Stomach (tissue), 19 donors: ENCODE measurements at places on chromosomes 16 and 17.

GRCh38 chr16:28859326-28859725, 4.3 kb upstream of the SH2B1 start:
- DNase-seq: no peak

DNA sequence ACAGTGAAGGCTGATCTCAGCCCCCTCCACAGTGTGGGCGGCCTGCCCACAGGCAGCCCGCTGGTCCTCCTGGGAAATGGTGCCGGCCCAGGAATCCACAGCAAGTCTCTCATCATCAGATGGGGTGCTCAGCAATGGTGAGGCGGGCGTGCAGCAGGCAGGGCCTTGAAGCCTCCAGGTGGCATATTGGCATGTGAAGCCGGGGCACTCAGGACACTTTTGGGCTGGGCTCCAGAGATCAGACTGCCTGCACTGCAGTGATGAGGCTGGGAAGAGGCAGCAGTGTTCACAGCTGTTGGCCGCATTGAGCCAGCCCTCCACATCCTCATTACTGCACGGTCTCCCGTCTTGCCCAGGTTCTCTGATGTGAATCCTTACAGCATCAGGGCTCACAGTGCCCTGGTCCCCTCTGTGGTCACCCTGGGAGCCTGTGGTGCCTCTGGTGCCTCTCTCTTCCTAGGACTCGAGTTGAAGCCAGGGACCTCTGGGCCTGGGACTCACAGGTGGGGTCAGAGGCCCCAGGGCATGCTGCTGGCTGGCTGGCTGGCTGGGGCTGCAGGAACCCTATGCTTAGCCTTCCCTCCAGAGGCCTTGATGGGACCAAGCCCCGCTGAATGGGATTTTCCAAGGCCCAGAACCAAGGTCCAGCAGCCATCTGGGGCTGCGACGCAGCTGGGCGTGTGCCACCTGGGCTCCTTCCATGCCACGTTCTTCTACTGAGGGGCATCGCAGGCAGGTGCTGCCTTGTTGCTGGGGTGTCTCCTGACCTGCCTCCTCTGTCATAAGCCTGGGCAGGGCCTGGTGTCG, 48.6 kb downstream of the TNFRSF13B start:
- DNase-seq: no peak

GRCh38 chr17:14755002-14755401, 454.1 kb downstream of the HS3ST3B1 start:
- no peak for DNase-seq

GRCh38 chr17:66810951-66811682, 23.8 kb upstream of the CACNG5 start:
- no peak for DNase-seq

- DNase-seq: no peak
Measured at GRCh38 chr17:11035681-11036080, 197.8 kb upstream of the PIRT start.

- no peak for DNase-seq
Measured at GRCh38 chr17:79146562-79146961, 71.9 kb downstream of the ENGASE start.

DNA sequence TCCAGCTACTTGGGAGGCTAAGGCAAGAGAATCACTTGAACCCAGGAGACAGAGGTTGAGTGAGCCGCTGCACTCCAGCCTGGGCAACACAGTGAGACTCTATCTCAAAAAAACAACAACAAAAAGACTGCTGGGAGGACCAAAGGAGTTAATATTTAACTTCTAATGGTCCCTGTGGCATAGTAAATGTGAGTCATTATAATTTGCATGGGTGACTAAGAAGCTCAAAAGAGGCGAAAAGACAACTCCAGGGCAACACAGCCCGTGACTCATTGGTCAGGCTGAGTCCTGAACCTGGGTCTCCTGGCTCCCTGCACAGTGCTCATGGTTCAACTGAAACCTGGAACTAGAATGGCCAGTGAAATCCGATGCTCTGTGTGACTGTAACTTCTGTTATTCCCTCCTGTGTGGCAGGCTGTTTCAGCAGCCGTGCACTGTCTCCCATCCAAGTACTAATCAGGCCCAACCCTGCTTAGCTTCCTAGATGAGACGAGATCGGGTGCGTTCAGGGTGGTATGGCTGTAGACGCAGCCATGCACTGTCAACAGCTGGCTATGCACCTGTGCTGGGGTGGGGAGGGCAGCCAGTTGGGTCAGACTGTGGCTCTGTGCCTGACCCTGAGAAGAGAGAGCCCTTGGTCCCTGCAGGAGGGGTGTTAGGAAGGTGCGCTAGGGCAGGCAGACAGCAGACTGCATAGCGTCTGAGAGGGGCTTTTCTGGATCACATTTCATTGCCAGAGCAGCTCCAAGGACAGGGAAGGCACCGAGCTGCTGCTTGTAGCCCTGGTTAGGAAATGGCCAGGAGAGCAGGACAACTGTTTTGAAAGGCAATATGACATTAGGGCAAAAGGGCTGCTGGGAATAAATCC, 14.5 kb upstream of the GPRC5C start:
- DNase-seq: peak; percentile 59

GRCh38 chr17:61728297-61728836, 135.0 kb downstream of the BRIP1 start:
- DNase-seq: no peak

DNA sequence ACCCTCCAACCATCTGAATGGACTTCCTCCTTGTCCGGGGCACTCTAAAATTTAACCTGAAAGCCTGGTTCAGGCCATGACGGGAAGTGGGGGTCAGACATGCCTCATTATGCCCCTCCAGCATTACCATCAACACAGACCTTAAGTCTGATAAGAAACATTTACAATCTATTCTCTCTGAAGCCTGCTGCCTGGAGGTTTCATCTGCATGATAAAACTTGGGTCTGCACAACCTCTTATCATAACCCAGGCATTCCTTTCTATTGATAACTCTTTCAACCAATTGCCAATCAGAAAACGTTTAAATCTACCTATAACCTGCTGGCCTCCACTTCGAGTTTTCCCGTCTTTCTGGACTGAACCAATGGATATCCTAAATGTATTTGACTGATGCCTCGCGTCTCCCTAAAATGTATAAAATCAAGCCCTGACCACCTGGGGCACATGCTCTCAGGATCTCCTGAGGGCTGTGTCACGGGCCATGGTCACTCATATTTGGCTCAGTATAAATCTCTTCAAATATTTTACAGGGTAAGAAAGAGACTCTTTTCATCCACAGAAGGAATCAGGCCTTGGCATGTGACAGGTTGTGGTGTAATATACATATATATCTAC, 45.6 kb downstream of the LYRM1 start:
- DNase-seq: no peak

DNA sequence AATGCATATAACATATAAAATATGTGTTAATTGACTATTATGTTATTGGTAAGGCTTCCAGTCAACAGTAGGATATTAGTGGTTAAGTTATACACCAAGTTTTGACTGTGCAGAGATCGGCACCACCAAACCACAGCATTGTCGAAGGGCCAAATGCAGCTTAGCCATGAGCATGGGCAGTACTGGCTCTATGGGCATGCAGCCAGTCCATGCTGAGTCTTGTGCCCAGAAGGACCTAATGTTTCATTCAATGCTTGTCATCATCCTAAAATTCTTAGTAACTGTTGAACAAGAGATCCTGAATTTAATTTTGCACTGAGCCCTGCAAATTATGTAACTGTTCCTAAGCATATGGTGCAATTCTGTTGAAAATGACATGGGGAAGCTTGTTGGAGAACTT, 233.4 kb upstream of the HS3ST3A1 start:
- DNase-seq: no peak

DNA sequence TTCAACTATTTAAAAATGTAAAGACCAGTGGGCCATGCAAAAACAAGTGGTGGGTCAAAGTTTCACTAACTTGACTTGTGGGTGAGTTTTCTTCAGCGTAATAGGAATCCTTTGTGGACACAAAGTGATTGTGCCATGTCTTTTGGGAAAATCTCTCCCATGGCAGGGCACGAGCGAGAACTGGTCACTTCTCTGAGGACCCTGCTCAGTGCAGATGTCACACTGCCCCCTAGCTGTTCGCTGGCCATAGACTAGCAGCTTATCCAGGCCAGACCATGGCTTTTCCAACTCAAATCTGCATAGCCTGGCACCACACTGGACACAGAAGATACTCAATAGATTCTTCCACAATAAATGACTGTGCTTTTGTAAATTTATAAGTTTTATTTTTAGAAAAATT, 306.0 kb upstream of the CCL2 start:
- no peak for DNase-seq

DNA sequence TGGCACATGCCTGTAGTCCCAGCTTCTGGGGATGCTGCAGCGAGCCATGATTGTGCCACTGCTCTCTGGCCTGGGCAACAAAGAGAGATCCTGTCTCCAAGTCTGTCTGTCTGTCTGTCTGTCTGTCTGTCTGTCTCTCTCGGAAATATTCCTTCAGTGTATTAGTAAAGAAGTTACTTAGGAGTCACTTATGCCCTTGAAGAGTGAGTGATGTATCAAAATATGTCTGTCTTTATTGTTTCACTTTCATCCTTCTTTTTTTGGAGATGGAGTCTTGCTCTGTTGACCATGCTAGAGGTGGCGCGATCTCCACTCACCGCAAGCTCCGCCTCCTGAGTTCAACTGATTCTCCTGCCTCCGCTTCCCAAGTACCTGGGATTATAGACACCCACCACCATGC, 410.5 kb downstream of the WWOX start:
- DNase-seq: no peak

DNA sequence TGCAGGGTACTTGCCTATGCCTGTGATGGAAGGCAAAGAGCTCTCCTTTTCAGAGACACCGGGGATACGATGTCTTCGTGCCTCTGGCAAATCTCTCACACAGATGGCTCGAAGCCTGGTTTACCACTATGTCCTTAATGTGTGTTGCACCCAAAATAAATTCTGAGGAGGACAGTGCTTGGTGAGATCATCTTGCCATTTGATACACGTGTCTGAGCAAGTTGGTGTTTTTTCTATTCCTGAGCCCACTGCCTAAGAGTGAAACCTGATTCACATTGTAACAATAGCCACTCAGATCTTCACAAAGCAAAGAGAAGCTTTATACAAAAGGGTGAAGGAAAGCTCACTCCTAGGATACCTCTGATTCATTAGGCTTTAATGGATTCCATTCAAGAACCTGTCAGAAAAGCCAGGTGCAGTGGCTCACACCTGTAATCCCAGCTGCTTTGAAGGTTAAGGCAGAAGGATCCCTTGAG, 33.1 kb upstream of the AKAP1 start:
- no peak for DNase-seq

DNA sequence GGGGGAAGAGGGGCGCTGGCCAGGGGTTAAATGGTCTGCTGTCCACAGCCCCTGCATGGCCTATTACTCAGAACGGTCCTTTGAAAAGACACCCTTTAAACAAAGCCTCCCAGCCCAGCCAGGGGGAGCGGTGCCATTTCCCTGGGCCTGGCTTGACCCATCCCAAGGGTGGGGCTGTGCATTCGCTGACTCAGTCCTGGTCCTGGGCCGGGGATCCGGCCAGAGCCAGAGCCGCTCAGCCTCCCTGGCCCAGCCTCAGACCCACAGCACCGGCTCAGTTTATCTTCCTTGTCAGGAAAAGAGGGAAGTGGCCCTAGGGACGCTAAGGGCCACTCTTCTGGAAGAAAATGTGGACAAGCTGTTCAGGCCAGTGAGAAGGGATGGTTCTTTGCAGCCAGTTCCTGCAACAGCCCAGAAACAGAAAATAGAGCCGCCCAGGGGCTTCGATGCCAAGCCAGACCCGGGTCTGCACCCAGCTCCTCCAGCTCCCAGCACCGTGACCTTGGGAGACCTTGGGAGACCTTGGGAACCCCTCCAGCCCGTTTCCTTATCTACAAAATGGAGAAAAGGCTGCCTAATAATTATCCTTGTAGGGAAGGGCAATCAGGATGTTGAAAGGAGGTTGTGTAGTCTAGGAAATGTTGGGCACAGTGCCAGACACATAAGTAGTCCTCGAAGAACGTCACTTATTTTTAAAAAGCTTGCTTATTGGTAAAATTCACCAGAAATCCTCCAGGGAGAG, 82.5 kb downstream of the ZDHHC7 start:
- peak; percentile 75 for DNase-seq

DNA sequence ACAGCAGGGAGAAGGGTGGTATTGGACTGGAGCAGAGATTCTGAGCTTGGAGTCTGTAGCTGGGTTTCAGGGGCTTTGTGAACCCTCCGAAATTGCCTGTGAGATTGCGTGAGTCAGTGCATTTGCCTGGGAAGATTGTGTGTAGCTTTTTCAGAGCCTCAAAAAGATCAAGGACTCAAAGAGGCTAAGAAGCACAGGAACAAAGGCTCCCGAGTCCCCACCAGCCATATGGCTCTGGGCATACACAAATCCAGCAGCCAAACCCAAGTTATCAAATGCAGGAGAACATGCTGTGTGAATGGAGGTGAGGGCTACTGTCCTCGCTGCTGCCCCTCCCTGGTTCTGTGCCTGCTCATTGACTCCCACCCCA, 3.0 kb downstream of the LRRC75A start:
- no peak for DNase-seq

GRCh38 chr16:1776991-1777374, 4.0 kb upstream of the MRPS34 start:
- no peak for DNase-seq

- no peak for DNase-seq
Measured at GRCh38 chr17:75540923-75541503, 15.5 kb downstream of the LLGL2 start.

DNA sequence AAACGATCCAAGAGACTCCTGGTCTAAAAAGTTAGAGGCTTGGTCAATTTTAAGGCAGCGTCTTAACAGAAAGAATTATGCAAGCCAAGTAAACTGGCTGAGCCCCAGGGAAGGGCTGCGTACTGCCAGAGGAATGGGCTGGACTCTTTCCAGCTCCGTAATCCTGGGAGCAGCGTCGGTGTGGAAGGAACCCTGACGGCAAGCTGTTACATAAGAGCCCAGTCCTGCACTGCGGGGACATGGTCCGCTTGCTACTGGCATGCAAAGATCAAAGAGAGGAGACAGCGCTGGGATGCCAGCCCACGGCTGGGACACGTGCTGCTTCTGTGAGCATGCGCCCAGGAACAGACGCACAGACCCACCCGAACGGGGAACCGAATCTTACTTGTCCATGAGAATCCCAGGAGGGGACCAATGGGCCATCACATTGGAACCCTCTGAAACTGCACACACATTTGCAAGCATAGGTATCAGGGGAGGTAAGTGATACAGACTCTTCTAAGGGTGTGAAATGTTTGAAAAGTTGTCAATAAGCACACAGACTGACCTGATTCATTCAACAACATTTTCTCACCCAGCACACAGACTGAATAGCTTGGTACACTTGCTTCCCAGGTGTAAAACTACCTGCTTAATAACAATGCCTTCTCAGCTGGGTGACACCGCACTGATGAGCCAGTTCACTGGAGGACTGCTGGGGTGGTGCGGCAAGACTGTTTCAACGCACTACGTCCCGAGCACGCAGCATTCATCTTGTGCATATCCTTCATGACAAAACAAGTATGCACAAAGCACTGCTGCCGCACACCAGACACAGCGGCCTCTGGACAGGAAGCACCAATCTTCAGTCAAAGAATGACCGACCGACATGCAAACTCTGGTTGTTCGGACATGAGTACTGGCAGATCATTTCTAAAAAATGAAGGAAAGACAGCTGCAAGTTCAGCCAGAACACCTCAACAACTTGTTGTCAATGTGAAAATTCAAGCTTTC, 94.9 kb downstream of the ANKRD11 start:
- DNase-seq: peak; percentile 92
